ENCODE measurements at places on chromosomes 3 and 15.

DNA sequence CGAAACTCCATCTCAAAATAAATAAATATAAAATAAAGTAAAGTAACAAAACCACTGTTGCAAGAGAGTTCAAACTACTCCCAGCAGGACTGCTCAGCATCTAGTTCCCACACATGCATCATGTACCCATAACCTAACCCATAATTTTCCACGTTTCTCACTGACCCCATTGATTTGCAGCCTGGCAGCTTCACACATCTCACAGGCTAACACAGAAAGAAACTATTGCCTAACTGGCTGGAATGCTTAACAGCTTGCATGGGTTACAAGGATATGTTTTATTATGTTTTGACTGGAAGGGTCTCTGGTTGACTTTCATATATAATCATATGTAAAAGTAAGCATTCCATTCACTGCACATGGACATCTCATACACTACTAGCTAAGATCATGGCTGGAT lies 55.6 kb upstream of the TBC1D23 start:
- DNase-seq = peak; percentile 23

DNA sequence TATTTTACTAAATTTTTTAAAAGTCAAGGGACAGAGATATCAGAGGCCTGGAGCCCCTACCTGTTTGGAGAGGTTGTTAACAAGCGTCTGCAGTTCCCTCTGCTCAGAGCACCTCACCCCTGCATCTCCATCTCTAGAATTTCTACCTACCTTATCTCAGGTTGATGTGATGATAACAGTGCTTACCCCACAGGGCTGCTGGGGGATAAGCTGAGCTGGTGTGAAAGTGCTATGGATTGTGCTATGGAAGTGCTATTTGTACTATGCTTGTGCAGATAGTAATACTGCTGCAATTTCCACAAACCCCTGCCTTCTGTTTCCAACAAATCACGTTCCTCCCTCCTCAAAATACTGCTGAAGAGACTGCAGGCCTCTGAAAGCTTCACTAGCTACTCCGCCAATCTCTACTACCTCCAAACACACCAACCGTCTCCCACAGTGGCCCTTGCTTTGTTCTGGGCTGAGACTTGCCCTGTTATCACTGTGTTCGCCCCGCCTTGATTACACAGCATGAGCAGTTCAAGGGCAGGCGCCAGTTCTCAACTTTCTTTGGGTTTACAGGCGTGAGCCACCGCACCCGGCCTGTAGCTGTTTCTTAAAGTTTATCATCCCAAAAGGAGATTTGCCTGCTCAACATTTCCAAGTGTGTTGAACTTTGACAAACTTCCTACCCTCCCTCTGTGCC lies 28.4 kb upstream of the PARL start:
- DNase-seq = no peak

- no peak for DNase-seq
Measured at GRCh38 chr3:159662549-159662948, 326.1 kb upstream of the IL12A start.

DNA sequence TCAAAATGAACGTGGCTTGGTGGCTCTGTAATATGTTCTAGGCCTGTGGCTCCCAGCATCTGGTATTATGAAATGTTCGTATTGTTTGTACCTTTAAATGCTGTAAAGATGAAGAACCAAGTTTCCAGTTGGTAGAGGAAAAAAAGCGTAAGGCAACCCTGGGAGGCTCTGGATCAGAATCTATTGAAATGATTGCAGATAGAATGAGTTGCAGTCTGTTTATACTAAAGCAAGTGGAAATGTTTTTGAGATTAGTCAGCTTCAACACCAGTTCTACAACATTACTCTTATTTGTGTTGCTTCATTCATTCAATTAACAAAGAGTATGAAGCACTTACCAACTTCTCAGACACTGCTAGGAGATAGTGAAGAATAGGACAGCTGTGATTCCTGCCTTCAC lies 5.3 kb downstream of the ARL6IP5 start:
- DNase-seq = peak; percentile 89

DNA sequence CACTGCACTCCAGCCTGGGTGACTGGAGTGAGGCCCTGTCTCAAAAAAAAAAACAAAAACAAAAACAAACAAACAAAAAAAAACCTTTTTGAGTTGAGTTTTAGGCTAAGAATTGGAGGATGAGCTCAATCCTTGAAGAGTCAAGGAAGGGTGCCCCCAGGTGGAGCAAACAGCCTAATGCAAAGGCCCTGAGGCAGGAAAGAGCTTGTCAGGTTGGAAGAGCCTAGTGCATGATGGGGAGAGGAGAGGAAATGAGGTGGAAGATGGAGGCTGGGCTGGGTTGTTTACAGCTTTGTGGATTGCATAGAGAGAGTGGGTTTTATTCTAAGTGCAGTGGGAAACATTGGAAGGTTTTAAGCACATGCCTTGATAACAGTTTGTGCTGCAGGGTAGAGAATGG lies 2.1 kb upstream of the SNX22 start:
- DNase-seq = no peak

- no peak for DNase-seq
Measured at GRCh38 chr3:126780666-126781065, 76.6 kb downstream of the CHCHD6 start.

- peak; percentile 77 for DNase-seq
Measured at GRCh38 chr15:29043736-29044502, 158.1 kb downstream of the APBA2 start.

DNA sequence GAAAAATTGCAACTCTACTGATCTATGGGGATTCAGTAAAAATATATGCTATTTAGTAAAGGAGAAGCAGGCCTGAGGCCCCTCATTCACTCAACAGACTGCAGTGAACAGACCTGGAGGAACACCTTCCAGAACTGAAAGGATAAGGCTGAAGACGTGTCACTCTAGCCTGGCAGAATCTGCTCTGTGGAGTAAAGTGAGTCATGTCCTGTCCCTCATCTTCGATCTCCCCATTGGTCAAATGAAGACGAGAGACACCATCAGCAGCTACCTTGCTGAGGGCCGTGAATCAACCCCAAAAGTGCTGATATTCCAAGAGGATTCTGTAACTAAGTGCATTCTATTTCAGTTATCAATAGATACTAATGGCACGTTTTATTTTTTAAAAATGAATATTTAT lies 359.7 kb downstream of the FGF12 start:
- DNase-seq = no peak

DNA sequence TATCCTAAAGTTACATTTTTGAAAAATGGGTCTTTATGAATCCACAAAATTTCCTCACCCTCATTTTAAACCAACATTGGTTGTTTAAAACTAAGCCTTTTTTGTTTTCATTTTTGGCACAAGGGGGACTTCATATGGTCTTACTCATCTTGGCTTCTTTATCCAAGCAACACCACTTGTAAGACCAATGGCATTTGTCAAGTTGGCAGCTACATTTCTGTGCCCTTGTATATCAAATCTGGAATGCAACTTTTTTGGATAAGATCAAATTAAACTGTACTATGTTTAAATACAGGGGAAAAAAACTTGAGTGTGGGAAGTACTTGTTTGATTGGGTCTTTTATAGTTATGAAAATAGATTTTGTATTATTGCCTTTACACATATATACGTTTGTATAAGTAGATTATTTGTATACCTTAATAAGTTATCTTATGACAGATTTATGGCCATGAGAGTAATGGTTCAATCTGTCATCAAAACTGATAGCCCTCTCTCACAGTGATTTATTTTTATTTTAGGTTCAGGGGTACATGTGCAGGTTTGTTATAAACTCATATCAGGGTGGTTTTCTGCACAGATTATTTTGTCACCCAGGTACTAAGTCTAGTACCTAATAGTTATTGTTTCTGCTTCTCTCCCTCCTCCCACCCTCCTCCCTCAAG lies 43.4 kb downstream of the GPR160 start:
- DNase-seq = no peak

GRCh38 chr3:99176169-99176964 lies 274.9 kb upstream of the DCBLD2 start:
- no peak for DNase-seq

GRCh38 chr3:126050626-126051025 lies 33.3 kb downstream of the SLC41A3 start:
- DNase-seq = no peak

DNA sequence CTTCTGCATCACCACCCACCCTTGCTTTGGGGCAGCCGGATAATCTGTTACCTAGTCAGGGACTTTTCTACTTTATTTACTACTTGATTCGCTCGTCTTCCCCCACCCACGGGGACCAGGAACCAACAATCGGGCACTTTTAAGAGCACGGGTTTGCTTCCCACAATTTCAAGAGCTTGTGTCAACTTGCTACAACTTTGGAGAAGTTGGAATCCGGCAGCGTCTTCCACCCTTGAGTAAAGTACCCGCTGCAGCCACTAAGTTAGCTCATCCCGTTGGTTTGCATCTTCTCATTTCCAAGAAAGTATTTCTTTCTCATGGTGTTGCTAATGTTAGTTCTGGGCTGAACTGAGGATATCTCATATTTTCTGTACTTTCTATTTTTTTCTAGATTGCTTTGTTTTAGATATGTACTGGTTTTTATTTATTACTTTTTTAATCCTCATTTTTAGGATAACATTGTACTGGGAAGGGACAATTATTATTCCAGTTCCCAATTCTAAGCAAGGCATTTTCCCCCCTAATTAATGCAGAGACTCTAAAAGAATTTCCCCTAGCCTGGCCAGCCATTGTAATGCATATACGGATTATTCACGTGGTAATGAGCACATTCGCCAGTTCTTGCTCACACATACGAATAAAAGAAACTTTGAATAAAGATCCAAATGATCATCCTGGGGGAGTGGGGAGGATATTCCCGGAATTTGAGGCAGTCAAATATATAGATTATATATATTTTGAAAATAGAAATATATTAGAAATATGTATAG lies 4.0 kb downstream of the SOX2 start:
- no peak for DNase-seq

DNA sequence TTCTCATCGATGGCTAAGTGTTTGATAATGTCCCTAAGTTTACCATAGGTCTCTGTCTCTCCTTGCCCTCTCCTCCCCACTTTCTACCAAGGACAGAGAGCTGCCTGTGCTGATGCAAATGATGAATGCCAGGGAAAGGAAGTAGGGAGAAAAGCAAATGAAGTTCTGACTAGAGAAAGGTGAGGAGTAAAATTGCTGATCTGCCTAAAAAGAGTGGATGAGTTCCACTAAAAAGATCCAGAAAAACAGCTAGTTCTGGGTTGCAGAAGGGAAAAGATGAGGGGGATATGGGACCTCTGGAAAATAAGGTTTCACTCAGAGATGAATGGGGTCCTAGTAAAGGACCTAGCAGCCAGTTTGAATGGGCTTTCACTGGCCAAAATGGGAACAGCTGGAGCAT lies 13.8 kb downstream of the MYZAP start:
- DNase-seq = no peak

- DNase-seq = peak; percentile 36
Measured at GRCh38 chr15:30670056-30670455, 44.1 kb downstream of the ARHGAP11B start.

GRCh38 chr15:101023501-101024072 lies 104.4 kb downstream of the LRRK1 start:
- DNase-seq = no peak

- DNase-seq = no peak
Measured at GRCh38 chr3:153242896-153243295, 80.9 kb downstream of the RAP2B start.

DNA sequence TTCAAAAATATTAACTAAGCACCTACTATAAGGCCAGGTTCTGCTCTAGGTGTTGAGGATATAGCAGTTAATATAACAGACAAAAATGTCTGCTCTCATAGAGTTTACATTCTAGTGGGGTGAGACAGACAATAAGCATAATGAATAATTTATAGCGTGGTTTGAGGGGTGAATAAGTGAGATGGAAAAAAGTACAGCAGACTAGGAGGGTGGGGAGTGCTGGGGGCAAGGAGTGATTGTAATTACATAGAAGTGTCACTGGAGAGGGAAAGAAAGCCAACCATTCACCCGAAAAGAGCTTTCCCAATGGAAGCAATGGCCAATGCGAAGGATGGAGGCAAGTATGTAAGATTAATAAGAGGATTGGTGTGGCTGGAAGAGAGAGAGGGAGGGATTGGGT lies 552.9 kb upstream of the KCNMB2 start:
- no peak for DNase-seq

DNA sequence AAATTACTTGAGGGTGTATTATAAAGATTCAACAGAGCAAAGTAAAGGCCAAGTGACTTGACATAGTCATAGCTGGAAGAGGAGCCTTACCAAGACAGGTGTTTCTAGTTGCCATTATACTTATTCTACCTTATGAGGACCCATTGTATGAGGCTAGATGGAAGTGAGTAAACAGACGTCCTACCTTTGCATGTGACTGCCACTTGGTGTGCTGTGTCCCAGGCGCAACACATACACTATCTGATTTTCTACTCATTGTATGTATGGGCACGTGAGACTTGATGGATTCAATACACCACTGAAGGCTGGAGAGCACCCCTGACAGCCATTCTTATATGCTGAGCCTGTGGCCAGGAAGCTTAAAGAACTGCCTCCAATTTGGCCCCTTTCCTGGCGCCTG lies 40.5 kb downstream of the BOC start:
- DNase-seq = no peak

DNA sequence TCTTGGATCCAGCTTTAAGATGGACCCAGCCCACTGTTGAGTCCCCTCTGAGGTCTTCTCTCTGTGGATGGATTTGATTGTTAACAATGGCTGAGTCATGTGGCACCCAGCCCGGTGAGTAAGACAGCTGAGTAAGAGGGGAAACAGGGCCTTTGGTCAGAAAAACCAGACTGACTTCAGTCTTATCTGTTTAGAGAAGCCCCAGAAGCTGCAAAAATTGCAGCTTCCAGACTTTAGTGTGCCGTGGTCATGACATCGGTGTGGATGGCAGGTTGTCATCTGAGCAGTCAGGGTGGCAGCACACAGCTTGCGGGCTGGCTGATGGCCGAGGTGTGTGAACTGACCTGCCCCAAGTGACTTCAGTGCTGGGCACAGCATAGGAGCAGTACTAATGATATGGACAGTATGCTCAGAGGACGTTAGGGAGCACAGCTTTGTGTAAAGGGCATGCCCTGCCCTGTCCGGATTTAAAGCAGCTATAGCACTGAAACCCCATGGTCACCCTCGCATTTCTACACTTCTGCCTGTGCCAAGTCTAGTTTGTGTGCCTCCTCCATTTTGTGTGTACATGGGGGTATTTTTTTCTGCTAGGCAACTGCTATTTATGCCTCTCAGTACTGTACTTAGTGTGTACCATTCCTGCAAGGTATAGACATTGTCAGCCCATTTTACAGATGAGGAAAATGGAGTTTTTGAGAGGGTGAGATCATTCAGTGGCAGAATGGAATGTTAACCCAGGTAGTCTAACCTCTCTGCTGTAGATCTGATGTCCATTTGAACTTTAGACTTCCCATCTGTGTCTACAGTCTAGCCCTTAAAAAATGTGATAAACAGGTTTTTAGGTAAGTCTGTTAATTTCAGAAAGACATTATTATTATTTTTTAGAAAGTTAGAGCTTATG lies 44.4 kb downstream of the FLNB start:
- peak; percentile 94 for DNase-seq

GRCh38 chr15:64507293-64507802 lies 47.0 kb downstream of the ZNF609 start:
- peak; percentile 96 for DNase-seq

- DNase-seq = no peak
Measured at GRCh38 chr15:91284758-91285466, 184.9 kb downstream of the SV2B start.

All from choroid plexus epithelial cell (primary cell).